CD4-positive, alpha-beta T cell treated with Interleukin-4 for 4 hours (primary cell): ENCODE measurements at places on chromosomes 7 and 10.

DNA sequence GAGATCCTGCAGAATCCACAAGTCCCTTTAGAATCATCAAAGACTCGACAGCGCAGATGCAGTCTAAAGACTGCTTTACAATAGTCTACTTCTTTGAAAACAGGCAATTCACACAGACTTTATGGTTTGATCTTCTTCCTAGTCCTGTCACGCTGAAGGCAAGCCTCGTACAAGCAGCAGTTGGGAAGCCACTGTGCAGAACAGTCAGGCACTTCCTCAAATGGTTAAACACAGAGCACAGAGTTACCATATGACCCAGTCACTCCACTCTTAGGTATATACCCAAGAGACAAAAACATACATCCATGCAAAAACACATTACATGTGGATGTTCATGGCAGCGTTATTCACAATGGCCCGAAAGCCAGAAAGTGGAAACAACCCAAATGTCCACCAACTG is 41.4 kb downstream of the LRRC20 start:
- DNase-seq: no peak

DNA sequence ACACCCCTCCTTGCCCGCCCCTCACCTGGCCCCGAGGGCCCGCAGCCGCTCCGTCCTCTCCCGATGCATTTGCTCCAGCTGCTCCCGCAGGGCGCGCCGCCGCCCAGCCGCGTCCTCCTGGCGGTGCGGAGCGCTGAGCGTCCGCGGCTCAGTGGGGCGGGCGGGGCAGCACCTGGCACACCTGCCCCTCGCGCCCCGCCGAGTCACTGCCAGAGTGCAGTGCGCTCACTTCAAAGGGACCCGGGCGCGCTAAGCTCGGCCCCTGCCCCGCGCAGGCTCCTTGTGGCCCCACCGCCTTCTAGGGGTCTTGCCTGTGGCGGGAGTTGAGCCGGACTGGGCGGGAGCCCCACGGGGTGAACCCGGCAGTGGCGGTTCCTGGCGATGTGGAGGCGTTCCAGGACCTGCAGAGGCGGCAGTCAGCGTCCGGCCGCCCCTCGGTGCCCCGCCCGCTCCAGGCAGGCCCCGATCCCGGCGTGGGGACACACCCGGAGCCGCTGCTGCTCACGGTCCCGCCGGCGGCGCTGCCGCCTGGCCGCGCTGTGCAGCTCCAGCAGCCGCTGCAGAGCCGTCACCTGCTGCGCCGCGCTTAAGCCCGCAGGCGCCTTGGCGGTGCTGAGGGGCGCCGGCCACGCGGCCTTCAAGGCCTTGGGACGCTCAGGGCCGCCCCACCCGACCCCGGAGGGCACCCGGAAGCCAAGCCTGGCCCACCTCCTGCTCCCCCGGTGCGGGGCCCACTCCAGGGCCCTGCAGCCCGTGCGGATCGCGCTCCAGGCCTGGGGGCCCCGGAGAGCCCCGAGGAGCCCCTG is 6.7 kb downstream of the ATP6V1F start:
- peak; percentile 12 for DNase-seq

GRCh38 chr7:90771281-90771680 is 175.2 kb downstream of the CDK14 start:
- DNase-seq: no peak

- DNase-seq: no peak
Measured at GRCh38 chr10:124129471-124129870, 36.1 kb upstream of the CHST15 start.

DNA sequence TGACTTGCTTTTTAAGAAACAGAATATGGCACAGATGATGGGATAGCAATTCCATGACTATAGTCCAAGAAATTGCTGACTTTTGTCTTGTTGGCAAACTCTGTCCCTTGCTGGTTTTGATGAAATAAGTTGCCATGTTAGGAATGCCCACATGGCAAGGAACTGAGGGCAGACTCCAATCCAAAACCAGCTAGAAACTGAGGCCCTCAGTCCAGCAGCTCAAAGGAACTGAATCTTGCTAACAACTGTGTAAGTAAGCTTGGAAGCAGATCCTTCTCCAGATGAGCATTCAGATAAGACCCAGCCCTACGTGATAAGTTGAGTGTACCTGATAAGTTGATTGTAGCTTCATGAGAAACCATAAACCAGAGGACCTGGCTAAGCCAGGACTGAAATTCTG is 64.3 kb upstream of the BMPER start:
- DNase-seq: no peak
